ENCODE measurements at places on chromosomes 3 and 15. TPM values are rescaled to one million over a fixed set of nuclear protein-coding genes. Genes with fewer than 3 reads are reported as not detected.
A peak's percentile ranks its signal among the peaks of the same experiment; 100 is the strongest.

The ACTC1 gene
- 12,568 TPM for total RNA-seq

The MAP1A gene
- 21.3 TPM for total RNA-seq

The RLBP1 gene
- total RNA-seq: not detected

The RTP3 gene
- total RNA-seq: not detected

The CMTM8 gene
- 3.4 TPM for total RNA-seq

GRCh38 chr3:120182613-120183511, 88.6 kb upstream of the GSK3B start:
- DNase-seq: no peak
- no peak overlapping the region for H3K4me3 ChIP-seq
- H3K4me1 ChIP-seq: no peaks in the 10 kb centered on the region
- H3K36me3 ChIP-seq: no peaks in the 10 kb centered on the region
- no peaks in the 10 kb centered on the region for H3K27me3 ChIP-seq

DNA sequence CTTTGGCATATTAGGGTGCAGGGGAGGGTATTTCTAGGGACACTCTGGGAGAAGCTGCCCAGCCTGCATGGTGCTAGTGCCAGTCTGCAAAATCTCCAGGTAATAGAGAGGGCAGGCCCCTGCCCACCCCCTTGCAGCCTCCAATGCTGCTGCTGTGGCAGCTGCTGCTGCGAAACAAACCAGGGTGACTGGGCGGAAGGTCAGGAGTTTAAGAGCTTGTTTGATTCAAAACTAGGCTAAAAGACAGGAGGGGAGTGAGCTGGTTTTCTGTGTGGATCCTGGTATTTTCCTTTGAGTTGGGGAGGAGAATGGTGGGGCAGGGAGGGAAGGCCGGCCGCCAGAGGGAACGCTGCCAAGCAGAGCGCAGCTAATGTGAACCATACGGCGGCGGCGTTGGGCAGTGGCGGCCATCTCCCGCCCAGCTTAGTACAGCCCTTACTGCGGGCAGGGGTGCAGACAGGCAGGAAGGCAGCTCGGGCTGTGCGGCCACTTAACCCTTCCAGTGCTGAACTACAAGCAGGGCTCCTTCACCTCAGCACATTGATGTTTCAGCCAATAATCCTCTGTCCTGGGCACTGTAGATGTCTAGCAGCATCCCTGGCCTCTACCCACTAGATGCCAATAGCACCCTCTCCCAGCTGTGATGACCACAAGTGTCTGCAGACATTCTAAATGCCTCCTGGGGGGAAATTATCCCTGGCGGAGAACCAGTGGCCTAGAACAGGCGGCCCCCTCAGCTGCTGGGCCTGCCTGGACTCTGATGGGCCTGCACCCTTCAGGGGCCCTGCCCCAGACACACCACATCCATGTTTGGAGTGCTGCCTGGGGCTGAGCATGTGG, 125.7 kb downstream of the EEFSEC start:
- peak; percentile 78 for DNase-seq
- H3K4me3 ChIP-seq: no peak overlapping the region
- H3K27ac ChIP-seq: no peak overlapping the region
- no peaks in the 10 kb centered on the region for H3K27me3 ChIP-seq
- H3K36me3 ChIP-seq: no peaks in the 10 kb centered on the region

DNA sequence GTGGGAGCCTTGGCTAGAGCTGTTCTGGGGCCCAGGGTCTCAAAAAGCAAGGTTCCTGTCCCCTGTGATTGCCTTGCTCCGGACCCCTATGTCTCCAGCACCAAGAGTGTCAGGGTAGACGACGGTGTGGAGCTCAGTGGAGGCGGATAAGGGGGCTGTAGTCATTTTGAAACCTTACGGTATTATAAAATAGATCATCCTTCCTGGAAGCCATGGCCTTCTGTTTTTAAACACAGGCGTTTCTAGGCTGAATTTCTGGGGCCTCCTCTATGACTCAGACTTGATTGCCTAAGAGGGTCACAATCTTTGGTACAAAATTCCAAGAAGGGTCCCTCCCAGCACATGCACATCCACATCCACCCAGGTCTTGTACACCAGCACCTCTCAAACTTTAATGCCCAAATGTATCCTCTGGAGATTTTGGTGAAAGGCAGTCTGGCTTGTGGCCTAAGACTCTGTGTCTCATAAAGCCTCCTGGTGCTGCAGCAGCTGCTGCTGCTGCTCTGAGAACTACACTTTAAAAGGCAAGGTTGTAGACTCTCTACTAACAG, 70.5 kb upstream of the XCR1 start:
- DNase-seq: no peak
- no peaks in the 10 kb centered on the region for H3K27me3 ChIP-seq
- H3K27ac ChIP-seq: peak overlapping the region; percentile 60
- no peak overlapping the region for H3K4me3 ChIP-seq
- H3K4me1 ChIP-seq: peaks cover 4% of the 10 kb centered on the region

GRCh38 chr15:21261965-21262850, 178.1 kb downstream of the POTEB3 start:
- H3K4me1 ChIP-seq: no peaks in the 10 kb centered on the region
- DNase-seq: no peak
- H3K36me3 ChIP-seq: no peaks in the 10 kb centered on the region
- no peak overlapping the region for H3K4me3 ChIP-seq
- H3K27me3 ChIP-seq: no peaks in the 10 kb centered on the region

DNA sequence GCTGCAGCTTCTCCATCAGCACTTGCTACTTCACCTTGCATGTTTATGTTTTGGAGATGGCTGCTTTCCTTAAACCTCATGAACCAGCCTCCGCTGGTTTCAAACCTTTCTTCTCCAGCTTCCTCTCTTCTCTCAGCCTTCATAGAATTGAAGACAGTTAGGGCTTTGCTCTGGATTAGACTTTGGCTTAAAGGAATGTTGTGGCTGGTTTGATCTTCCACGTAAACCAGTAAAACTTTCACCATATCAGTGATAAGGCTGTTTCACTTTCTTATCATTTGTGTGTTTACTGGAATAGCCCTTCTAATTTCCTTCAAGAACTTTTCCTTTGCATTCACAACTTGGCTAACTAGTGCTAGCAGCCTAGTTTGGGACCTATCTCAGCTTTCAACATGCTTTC, 11.7 kb upstream of the GNAT1 start:
- H3K4me1 ChIP-seq: no peaks in the 10 kb centered on the region
- peaks cover 14% of the 10 kb centered on the region for H3K36me3 ChIP-seq
- DNase-seq: no peak
- H3K4me3 ChIP-seq: no peak overlapping the region

GRCh38 chr15:85984241-85984640, 95.4 kb upstream of the AGBL1 start:
- H3K27ac ChIP-seq: no peak overlapping the region
- no peaks in the 10 kb centered on the region for H3K27me3 ChIP-seq
- DNase-seq: no peak
- H3K36me3 ChIP-seq: no peaks in the 10 kb centered on the region
- H3K4me3 ChIP-seq: no peak overlapping the region

- DNase-seq: no peak
Observed at GRCh38 chr3:189353318-189353965, 181.7 kb downstream of the TPRG1 start.

DNA sequence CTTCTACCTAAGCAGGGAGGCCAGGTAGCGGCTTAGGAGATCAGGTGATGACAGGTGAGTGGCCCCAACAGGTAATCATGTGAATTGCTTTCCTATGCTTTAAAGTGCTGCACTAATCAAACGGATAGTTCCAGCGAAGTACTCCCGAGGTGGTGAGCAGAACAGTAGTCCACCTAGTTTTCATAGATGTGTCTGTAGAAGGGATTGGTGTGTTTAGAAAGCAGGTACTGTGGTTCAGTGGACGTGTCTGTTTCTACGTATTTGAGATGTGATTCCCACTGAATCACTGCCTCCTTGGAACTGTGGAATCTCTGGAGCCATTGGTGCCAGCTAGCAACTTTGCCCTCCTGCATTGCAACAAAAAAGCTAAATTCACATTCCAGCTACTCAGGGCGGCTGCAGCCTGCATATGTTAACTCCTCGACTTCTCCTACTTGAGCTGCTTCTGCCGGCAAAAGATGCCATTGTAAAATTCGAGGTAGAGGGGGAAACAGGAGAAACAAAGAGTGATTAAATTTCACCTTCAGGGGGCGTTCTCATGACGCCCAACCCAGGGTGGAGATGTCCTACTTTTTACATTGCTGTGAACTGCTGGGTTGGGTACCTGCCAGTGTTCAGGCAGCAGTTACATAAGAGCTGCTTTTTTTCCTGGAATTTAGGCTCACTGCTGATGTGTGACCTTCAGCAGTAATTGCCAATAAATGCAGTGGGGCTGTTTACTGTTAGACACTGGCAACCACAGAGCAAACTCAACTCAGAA, 227.3 kb downstream of the ITPR1 start:
- H3K4me3 ChIP-seq: no peak overlapping the region
- H3K4me1 ChIP-seq: peaks cover 26% of the 10 kb centered on the region
- H3K36me3 ChIP-seq: no peaks in the 10 kb centered on the region
- peak overlapping the region; percentile 50 for H3K27ac ChIP-seq
- peak; percentile 87 for DNase-seq

DNA sequence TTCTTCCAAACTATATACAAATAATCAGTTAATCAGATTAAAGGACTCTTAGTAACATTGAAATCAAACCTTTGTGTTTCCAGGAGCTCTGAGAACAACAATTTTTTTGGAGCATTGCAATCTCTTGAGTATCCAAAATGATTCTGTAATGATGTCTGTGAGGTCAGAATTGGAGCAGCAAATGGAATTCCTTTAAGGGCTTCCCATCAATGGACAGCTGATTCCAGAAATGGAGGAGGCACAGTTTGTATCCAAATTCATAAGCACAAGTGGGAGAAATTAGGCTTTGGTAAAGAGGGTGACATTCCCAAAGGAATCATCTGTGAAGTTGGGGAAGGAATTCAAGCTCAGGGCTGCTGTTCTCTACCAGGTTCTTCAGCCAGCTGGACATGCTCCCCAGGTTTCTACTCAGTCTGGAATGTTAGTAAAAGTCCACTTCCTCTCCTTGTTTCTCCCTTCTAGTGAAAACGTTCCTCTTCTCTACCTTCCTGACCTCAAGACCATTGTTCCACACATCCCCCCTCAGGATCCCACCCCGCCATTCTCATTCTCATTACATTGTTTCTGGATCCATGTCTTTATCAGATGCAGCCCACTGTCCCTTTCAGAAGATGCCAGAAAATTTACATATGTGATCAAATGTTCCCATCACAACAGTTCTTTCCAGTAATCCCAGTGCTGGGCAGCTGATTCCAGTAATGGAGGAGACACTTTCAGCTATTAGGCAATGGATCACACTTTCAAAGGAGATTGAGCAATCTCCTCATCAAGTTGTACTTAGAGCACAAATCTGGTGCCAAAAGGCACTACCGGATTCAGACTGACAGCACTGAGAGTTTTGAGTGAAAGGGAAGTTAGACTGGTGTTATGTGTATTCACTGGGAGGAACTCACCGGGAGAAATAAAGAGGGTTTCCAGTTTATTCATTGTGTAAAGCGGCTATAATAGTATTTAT, 391.3 kb upstream of the TPRG1 start:
- no peaks in the 10 kb centered on the region for H3K27me3 ChIP-seq
- H3K4me3 ChIP-seq: no peak overlapping the region
- DNase-seq: no peak

DNA sequence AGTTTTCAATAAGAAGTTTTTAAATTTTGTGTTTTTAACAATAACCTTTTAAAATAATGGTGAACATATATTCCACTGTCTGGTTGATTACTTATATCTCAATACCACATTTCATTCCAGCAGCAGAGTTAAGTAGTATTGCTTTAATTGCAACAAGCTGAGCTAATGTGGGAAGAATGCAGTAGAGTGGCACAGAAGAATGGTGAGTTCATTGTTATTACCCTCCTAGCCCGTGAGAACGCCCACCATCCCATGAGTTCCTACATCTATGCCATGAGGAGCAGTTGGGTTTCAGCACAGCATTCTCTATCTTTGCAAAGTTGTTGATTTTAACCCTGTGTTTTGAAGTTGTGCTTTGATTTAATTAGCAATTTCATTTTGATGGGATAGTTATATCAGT, 17.8 kb upstream of the NR2E3 start:
- H3K27ac ChIP-seq: no peak overlapping the region
- no peaks in the 10 kb centered on the region for H3K4me1 ChIP-seq
- no peaks in the 10 kb centered on the region for H3K27me3 ChIP-seq
- H3K36me3 ChIP-seq: no peaks in the 10 kb centered on the region
- no peak overlapping the region for H3K4me3 ChIP-seq
- no peak for DNase-seq

DNA sequence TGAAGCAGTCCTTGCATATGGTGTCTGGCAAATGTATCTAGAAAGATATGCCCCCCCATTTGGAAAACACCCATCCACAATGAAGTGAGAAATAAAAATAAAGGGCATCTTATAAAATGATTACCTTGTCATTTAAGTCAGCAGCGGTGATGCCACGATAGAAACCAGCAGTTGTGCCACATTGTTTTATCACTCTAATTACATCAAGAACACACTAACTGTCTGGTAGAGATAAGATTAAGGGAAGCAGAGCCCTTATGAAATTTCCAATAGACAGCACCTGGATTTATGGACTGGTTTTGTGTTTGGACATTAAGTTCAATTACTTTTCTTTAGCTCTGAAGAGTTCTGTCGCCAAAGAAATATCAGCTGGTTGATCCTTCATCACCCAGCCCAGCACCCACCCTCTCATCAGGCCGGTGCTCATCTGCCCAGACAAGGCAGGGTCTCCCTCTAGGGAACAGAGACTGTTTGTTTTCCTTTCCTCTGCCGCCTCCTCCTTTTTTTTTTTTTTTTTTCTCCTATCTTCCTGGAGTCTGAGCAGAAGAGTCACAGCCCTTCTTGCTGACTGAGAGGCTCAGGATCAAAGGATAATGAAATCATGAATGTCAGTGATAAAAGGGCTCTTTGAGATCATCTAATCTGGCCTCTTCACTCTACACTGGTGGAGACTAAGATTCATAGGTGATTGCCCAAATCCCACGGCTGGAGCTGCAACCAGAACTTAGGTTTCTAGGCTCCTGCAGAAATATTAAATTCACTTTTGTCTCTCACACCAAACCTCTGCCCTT, 464.1 kb downstream of the NTRK3 start:
- DNase-seq: no peak
- no peak overlapping the region for H3K4me3 ChIP-seq
- no peaks in the 10 kb centered on the region for H3K36me3 ChIP-seq
- no peaks in the 10 kb centered on the region for H3K27me3 ChIP-seq
- H3K27ac ChIP-seq: no peak overlapping the region
- H3K4me1 ChIP-seq: no peaks in the 10 kb centered on the region

DNA sequence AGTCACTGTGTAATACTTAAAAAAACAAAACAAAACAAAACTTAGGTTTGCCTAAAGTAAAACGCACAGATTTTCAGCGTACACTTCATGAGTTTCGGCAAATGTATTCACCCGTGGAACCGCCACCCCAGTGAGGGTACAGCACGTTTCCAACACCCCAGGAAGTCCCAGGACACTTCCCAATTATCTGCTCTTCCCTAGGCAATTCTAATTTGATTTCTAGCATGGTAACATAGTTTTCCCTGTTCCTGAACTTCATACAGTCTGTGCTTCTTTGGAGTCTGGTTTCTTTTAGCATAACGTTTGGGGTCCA, 497 bp upstream of the CLASP2 start:
- no peaks in the 10 kb centered on the region for H3K36me3 ChIP-seq
- peak; percentile 13 for DNase-seq
- H3K27ac ChIP-seq: peak overlapping the region; percentile 99
- peaks cover 42% of the 10 kb centered on the region for H3K4me1 ChIP-seq

Measured in heart right ventricle (tissue), 16 donors.